ENCODE measurements at places on chromosomes 7 and 10. TPM values are rescaled to one million over a fixed set of nuclear protein-coding genes. Genes with fewer than 3 reads are reported as not detected.
A peak's percentile ranks its signal among the peaks of the same experiment; 100 is the strongest.

DNA sequence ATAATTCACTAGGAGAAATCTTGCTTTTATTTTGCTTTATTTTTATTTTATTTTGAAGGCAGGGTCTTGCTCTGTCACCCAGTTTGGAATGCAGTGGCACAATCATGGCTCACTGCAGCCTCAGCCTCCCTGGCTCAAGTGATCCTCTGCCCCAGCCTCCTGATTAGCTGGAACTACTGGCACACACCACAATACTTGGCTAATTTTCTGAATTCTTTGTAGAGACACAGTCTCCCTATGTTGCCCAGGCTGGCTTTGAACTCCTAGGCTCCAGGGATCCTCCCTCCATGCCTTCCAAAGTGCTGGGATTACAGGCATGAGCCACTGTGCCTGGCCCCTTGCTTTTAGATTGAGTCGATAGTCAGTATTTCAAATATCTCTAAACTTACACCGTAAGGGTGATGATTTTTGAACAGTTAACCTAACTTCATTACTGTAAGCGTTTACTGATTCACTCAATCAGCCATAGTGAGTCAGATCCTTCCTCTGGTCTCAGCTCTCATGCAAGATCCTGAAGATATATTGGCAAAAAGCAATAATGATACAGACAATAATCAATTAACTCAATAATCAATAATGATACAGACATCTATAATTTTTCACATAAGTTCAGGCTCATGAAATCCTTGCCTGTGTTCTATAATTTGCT lies 239.5 kb downstream of the KIAA1217 start:
- H3K4me1 ChIP-seq = peaks cover 59% of the 10 kb centered on the region
- no peak for DNase-seq
- no peaks in the 10 kb centered on the region for H3K27me3 ChIP-seq
- H3K36me3 ChIP-seq = no peaks in the 10 kb centered on the region
- peak overlapping the region; percentile 58 for H3K4me3 ChIP-seq

DNA sequence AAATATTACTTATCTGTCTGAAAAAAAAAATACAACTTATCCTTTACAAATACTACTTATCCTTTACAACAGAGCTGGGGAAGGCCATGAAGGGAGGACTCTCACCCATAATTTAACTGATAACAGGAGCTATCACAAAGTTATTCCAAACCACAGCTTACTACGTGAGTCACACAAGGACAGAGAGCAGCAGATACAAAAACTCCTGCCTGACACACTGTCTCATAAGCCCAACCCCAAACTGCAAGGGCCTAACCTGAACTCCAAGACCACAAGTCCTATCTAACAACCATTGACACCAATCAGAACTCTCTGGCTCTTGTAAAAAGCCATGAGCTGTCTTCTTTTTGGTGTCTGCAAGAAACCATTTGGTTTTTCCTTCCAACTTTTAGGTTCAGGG lies 28.5 kb upstream of the CXCL12 start:
- H3K36me3 ChIP-seq = no peaks in the 10 kb centered on the region
- H3K27ac ChIP-seq = no peak overlapping the region
- no peak for DNase-seq
- no peak overlapping the region for H3K4me3 ChIP-seq
- H3K4me1 ChIP-seq = peaks cover 11% of the 10 kb centered on the region
- H3K27me3 ChIP-seq = peaks cover 6% of the 10 kb centered on the region

- peaks cover 71% of the 10 kb centered on the region for H3K4me1 ChIP-seq
- H3K27me3 ChIP-seq = no peaks in the 10 kb centered on the region
- H3K4me3 ChIP-seq = no peak overlapping the region
- H3K27ac ChIP-seq = peak overlapping the region; percentile 82
Measured at GRCh38 chr10:80519936-80520650, 17.6 kb upstream of the SH2D4B start.

DNA sequence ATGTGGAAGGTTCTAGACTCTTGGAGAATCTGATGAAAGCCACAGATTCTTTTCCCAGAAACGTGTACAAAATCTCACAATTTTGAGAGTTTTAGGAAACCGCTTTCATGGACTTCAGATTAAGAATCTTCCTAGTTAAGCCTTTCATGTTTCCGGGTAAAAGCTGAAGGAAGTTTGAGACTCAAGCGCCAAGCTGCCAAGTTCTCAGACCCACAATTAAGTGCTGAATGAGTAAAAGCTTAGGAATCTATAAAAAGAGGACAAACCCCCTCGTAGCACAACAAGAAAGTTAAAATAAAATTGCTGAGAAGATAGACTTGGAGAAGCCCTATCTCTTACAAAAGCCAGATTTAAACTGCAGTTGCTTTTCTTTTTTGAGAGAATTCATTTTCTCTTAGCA lies 99.6 kb downstream of the ST8SIA6 start:
- no peaks in the 10 kb centered on the region for H3K36me3 ChIP-seq
- H3K4me3 ChIP-seq = no peak overlapping the region
- no peak for DNase-seq

- peaks cover 4% of the 10 kb centered on the region for H3K4me1 ChIP-seq
- no peaks in the 10 kb centered on the region for H3K27me3 ChIP-seq
Measured at GRCh38 chr7:156751319-156751718, 110.7 kb downstream of the RNF32 start.

Gene C10orf143
- 1.7 TPM for total RNA-seq

Gene CHAT
- not detected for total RNA-seq

All from left ventricle myocardium inferior (tissue), 1 donor.